A549 (cell line): ENCODE measurements at places on chromosomes 1 and 21.

DNA sequence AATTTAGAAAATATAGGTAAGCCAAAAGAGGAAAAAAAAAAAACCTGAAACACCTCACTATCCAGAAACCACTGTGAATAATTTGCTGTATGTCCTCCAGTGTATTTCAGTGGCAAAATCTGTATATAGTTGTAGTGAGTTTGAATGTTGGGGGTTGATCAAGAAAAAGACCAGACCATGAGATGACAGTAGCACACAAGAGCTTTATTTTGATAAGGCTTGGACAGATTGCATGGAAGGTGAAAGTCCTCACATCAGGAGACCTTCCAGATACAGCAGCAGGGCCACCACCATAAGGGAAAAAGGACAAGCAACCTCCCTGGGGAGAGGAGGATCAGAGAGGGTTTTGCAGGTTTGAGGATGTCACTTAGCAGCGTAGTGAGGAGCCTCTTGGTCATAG, 16.2 kb upstream of the C1orf115 start:
- DNase-seq: no peak

- no peak for DNase-seq
Measured at GRCh38 chr1:184606786-184607185, 147.9 kb downstream of the EDEM3 start.

DNA sequence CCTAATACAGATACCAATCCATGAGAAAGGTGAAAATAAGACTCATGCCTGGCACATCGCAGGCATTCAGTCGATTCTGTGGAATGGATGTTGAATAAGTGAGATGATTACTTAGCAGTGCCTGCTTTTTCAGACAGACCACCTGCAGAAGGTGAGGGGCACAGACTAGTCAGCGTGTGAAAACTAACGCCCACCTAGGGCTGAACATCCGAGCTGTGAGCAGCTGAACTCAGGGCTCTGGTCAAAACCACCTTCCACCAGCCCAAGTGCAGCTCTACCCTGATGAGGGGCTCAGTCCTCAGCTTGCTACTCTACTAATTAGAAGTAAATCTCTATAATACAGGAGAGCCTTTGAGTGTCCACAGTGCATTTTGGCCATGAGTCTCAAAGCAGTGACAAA, 32.5 kb downstream of the LMX1A start:
- no peak for DNase-seq

GRCh38 chr1:77014073-77014788, 147.0 kb downstream of the ST6GALNAC5 start:
- DNase-seq: no peak

- DNase-seq: no peak
Measured at GRCh38 chr1:223228931-223229528, 86.0 kb upstream of the TLR5 start.

DNA sequence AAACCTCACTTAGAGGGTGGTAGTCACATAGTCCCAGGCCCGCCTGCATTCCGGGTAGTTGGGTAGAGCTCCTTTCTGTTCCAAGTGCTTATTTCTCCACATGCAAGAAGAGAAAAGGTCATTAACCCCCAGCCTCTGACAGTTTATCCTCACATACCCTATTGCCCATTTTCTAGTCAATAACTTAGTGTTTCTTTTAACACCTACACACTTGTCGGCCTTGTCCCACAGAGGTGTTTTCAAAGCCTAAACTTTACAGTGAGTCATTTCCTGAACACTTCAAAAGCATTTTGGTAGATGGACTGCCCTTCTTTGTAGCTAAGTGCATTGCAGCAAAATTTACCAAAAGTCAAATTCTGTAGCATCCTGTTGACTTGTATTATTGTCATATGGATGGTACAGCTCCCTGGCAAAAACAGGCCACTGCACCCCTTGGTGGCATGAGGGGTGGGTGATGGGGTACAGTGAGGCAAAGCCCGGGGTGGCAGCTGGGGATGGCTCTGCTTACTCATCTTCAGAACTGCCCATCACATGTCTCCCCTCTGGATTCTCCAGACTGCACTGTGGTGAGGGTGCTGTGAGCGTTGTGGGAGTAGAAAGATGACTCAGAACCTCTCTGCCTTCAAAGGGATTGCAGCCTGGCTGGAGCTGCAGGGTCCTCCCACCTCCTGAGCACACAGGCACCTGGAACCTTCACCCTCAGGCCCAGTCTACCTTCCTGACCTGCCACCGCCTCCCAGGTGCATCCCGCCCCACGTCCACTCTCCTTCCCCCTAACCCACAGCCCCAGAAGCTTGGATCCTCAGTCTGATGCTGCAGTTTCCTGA, 45.8 kb upstream of the DMRTB1 start:
- peak; percentile 37 for DNase-seq
